ENCODE measurements at places on chromosomes 3 and 15.

DNA sequence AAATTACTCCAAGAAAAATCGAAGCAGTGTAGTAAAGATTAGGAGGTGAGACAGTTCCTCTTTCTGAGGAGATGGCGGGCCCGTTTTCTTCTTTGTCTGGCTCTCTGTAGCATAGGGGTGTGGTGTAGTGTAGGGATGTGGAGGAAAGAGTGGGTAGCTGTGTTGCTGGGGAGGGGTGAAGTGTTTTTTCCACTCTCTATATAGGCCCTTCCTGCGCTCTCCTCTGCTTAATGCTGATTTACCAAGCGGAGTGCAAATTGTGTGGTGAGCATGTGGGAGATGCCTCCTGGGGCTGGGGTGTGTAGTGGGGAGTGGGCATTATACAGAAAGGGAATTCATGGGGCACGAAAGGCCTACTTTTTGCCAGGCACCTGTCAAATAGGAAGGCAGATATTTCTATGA lies 94.9 kb downstream of the ST6GAL1 start:
- DNase-seq, result no peak

DNA sequence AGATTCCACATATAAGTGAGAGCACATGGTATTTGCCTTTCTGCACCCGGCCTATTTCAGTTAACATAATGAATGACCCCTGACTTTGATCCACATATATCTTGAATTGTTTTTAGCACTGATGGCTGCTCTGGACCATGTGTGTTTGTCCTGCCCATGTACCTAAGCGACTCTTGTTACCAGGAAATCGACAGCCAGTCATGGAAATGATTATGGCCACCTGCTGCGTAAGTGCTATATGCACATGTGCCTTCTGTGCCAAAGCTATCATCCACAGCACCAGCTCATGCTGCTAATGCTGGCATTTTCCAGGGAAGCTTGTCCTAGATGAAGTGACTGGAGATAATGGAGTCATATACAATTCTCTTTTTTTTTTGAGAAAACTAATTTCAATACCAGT lies 103.7 kb downstream of the PEX5L start:
- DNase-seq, result no peak

DNA sequence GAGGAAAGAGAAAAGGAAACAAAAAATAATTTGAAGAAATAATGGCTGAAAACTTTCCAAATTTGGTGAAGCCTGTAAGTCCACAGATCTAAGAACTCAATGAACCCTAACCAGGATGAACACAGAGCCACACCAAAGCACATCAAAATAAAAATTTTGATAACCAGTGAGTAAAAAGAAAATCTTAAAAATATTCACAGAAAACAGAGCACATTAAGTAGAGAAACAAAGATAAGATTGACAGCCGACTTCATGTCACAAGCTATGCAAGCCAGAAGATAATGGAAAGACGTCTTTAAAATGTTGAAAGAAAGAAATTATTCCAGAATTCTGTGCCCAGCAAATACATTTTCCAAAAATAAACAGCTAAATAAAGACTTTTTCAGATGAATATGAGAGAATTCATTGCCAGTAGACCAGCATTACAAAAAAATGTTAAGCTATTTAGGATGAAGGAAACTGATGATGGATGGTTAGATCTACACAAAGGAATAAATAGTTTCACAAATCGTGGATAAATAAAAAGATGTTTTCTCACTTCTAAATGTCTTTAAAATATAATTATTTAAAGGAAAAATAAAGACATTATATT lies 140.2 kb upstream of the SKOR1 start:
- peak; percentile 48 for DNase-seq

- no peak for DNase-seq
Measured at GRCh38 chr15:96896766-96897165, 566.3 kb downstream of the NR2F2 start.

GRCh38 chr3:195563317-195563716 lies 20.2 kb upstream of the PPP1R2 start:
- no peak for DNase-seq

DNA sequence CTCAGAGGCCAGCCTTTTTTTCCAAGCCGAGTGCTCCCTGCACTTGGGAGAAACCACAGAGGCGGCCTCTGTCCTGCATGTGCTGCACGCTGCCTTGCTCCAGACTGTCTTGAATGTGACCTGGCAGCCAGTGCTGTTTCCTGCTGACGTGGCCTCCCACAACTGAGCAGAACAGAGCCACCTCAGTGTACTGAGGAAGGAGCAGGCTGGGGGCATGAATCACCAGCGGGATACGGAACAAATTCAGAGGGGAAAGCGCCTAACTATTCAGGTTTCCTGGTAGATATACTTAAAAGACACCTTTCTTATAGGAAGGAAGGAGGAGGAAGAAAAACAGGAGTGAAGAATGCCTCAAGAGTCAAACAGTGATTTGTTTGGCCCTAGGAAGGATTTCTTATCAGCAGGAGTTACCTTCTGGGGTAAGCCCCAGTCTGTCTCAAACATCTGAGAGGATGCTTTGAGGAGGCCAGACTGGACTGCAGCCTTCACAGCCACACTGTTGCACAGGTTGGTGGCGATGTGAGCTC lies 114.0 kb downstream of the FNDC3B start:
- peak; percentile 82 for DNase-seq

- no peak for DNase-seq
Measured at GRCh38 chr3:45048244-45048643, 22.1 kb downstream of the CLEC3B start.
